ENCODE measurements at places on chromosomes 5 and 9. TPM values are rescaled to one million over a fixed set of nuclear protein-coding genes. Genes with fewer than 3 reads are reported as not detected.

The MYMK gene
- not detected for total RNA-seq

The C8G gene
- not detected for total RNA-seq

The C1QTNF2 gene
- not detected for total RNA-seq

The PTGES gene
- total RNA-seq: 19.9 TPM

The IFNK gene
- total RNA-seq: not detected

The TSLP gene
- 0.97 TPM for total RNA-seq

DNA sequence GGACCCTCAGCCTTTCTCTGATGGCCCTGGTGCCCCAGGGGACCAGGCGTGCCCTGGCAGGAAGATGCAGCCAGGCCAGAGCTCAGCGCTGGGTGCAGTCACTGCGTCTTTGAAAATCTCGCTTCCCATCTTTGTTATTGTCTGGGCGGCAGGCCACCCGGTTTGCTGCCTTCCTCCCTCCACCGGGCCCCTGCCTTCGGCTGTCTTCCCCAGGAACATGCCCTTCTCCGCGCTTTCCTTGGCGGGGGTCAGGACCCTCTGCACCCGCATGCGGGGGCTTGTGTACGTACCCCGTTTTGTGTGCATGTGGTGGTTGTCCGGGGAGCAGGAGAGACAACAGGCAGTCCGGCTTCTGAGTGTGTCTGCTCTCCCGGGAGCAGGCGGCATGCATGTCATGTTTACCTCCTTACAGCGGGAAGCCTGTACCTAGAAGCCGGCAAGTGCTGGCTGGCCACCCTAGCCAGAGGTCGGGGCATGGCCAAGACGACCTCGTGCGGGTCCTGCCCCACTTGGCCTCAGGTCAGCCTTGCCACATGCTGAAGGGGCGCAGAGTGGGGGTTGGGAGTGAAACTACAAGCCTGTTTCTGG is 49.5 kb downstream of the DAB2IP start:
- no peak for DNase-seq

DNA sequence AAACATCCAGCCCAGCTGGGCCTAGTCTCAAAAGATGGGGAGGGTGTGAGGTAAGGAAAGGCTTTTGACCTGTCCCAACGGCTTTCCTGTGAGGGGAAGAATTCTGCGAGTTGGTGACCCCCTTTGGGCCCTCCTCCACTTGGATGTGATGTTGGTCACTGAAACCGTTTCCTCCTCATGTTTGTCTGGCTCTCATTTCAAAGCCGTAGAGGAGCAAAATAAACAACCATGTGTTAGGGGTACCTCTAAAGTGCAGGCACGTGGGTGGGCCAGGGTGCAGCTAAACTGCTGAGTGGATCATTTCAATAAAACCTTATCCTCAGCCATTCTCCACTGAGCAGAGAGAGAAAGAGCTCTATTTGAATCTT is 84.3 kb upstream of the MELK start:
- no peak for DNase-seq

DNA sequence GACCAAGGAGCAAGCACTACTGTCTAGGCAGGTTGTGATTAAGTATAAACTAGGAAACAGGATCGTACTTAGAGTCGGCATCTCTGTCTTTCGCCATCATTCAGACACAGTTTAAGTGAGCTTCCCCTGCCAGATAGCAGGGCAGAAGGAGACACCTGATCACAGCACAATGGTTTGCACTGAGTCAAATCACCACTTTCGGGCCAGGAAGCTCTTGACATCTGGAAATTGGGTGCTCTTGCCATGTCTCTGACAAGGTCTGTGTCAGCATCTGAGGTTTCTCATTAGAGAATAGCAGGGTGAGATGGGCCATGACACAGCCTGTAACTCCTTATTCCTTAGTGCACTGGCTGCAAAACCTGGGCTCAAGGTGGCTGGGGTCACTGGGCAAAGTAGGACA is 8.3 kb downstream of the ADRB2 start:
- no peak for DNase-seq

- DNase-seq: no peak
Observed at GRCh38 chr5:142363619-142363963, 38.8 kb upstream of the SPRY4 start.

- DNase-seq: no peak
Observed at GRCh38 chr5:616484-617039, 4.4 kb downstream of the CEP72 start.

- no peak for DNase-seq
Observed at GRCh38 chr9:129177443-129177790, 644 bp downstream of the IER5L start.

- no peak for DNase-seq
Observed at GRCh38 chr5:41334221-41334620, 120.9 kb upstream of the C6 start.

GRCh38 chr9:3032898-3033297 is 189.0 kb upstream of the PUM3 start:
- no peak for DNase-seq

GRCh38 chr5:3234566-3234965 is 361.1 kb upstream of the IRX1 start:
- no peak for DNase-seq

DNA sequence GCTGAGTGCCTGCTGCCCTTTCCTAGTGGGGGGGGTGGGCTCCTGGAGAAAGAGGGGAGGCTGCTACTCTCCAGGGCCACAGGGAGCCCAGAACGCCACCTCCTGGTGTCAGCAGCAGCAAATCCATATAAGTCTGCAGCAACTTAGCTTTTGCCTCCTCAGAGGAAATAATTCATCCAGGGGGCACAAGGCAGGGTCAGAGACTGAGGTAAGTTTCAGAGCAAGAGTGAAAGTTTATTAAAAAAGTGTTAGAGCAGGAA is 4.0 kb upstream of the CLPTM1L start:
- no peak for DNase-seq

Data from prostate gland (tissue), 2 donors.